ENCODE measurements at places on chromosomes 6 and 20.

DNA sequence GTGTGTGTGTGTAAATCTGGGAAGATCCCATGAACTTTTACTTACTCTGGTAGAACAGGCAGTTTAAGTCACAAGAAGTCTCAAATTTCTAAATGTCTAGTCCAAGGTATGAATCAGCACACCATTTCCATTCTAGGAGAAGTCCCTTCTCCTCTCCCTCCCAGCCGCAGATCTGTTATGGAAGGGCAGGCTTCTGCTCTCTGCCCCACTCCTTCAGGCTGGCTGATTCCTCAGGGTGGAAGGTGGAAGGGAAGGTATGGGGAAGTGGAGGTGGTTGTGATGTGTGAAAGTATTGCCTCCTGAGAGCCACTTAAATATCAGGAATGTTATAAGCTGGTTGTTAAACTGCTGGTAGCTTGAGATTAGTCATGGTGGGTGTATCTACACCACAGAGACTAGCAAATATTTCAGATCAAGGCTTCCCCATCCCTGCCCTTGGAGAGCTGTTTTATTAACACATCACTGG, 44.5 kb upstream of the LAMA4 start:
- DNase-seq: peak; percentile 90

GRCh38 chr6:18062733-18063132, 59.7 kb downstream of the NHLRC1 start:
- no peak for DNase-seq

DNA sequence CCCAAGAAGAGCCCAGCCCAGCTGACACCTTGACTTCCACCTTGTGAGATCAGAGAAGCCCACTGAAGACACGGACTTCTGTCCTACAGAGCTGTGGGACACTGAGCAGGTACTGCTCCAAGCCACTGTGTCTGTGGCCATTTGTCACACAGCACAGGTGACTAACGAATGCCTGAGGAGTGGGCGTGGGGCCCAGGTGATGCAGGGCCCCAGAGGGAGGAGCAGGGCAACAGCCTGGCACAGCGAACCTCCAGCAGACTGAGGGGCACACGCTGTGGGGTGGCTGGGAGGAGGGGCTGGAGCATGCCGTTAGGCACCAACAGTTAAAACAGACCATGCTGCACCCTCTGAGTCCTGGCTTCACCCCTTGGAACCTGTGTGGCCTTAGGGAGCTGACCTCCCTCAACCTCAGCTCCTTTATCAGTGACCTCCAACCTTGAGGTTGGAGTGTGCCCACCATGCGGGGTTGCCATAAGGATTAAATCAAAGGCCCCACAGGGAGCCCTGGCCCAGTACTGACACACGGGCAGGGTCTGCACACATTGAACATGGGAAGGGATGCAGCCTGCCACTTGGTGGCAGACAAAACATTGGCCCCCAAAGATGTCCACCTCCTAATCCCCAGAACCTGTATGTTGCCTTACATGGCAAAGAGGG, 119.9 kb upstream of the CST7 start:
- DNase-seq: no peak

- DNase-seq: no peak
These were observed 37.9 kb downstream of the KCNB1 start for GRCh38 chr20:49444553-49444990.

- DNase-seq: no peak
These were observed 21.1 kb upstream of the SERPINB1 start for GRCh38 chr6:2862712-2863181.

DNA sequence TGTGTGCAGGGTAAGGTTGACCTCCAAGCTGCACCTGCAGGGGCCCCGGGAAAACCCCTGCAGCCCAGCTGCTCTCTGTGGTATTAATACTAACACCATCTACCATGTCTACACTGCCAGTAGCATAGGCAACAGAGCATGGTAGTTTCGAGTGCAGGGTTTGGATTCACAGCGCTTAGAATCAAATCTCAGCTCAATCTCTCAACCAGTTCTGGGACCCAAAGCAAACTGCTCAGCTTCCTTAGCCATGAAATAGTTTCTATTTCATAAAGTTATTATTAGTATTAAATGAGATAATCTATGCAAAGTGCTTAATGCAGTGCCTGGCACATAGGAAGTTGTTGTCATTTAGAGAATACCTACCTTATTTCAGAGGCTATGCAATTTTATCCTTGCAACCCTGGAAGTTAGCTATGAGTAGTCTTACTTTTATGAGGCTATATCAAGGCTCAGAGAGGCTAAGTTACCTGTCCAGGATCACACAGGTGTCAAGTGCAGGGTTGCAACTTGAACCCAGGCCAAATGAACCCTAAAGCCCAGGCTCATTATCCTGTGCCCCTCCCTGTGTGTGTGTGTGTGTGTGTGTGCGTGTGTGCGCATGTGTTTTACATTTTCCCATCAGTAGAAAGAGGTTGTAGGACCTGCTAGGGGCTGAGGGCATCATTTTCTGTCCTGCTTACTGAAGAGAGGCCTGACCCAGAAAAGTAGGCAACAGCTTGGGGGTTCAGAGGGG, 27.6 kb upstream of the MRPS18A start:
- DNase-seq: no peak

DNA sequence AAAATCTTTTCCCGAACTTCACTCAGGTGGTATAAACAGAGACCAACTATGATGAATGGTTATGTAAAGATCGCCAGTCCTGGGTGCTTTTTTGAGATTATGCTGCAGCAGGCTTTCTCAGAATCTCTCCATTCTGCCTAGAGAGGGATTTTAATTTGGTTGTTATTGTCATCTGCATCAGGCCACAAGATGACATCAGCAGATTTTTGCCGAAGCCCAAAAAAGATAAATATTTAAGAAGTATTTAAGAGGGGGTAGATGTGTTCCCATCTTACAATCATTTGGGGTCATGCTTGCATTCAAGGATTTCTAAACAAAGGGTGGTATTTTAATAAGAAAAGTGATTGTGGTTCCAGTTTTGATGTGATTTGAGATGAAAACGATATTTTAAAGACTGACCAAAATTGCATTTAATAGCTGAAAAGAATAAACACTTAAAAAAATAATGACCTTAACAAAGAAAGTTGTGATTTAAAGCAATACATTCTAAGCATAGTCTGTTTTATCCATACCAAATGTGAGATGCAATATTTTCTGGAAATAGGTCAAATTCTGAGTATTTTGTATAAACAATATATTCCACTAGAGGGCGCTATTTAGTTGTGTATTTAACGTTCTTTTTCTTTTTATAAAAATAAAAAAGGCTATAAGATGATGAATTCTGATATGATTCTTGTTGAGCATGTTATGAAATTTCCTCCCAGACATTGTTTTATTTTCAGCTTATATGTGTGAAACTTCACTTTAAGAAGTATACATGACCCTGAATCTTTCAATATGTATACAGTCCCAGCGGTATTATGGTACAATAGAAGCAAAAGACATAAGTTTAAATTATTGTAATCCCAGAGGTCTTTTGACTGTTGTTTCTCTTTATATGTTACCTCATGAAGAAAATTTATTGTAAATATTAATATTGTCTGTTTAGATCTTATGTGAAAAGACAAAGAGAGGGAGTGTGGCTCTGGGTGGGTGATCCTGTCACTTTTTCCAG, 51.0 kb upstream of the ZFP64 start:
- no peak for DNase-seq

DNA sequence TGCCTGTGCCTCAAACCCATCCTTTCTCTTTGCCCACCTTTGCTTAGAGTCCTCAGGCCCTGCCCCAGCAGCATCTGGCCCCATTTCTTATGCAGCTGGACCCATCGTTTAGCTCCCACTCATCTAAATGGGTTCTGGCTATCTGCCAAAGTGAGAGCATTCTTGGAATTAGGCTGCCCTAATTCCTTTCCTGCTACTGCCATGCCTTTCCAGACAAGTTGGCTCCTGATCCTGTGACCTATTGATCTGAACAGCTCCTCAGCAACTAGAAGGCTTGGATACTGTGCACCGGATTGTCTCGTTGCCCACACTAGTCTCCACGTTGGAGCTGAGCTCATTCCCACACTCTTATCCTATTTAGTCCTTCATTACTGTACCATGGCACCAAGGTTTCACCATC, 22.9 kb downstream of the DZANK1 start:
- peak; percentile 23 for DNase-seq

DNA sequence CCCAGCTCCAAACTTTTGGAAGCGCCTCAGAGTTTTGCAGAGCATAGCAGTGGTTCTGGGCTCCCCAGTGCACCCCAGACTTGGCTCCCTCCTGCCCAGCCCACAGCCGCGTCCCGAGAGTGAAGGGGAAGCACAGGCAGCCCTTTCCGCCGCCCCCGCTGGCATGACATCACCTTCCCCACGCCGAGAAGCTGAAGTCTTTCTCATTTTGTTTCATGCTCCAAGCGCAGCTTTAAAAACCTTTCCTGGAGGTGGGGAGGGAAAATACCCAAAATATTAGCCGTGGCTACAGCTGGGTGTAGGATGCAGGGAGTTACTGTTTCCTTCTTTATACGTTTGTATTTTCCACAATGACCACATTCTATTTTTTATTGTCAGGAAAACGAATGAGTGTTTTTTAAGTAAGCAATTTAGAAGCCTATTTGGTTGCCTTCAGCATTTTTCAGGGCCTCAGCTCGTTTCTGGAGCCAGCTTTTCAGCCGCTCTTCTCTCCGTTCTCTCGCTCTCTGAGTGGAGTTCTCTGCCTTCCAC, 72.9 kb downstream of the SNX5 start:
- DNase-seq: no peak

DNA sequence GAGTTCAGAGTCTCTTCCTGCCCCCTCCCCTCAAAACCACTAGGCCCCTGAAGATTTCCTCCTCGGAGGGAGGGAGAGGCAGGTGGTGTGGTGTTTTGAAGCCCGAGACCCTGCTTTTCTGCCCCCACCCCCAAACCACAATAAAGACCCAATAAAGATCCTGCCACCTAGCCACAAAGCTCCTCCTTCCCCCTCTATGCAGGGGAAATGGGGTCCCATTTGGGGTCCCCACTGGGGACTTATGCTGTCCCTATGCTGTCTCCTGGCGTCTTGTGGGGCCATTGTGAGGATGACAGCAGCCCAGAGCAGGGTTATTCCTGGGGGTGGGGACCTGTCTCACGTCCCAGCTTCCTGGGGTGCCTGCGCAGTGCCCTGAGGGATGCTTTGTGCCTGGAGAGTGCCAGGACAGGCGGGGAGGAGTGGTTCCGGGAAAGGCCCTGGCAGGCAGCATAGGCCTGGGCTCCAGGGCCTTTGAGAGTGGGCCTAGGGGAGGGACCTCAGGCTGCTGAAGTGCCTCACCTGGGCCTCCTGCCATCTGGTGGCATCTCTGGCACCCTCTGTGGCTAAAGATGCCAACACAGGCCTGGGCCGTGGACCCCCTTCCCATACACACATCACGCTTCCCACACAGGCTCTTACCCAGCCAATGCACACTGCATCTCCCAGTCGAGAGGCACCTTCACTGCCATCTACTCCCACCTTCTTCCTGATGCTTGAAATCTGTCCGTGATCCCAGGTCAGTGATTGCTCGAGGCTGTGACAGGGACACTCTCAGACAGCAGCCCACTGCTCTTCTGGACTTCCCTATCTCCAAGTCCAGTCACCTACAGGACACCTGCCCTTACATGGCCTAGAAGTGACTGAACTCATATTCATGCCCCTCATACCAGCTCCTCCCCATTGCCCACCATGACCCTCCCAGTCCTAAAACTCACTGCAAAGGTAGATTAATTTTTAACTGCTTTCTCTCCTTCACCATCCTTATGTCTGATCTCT, 7.9 kb upstream of the ARMC12 start:
- DNase-seq: no peak

- DNase-seq: peak; percentile 23
These were observed 42.2 kb downstream of the GFOD1 start for GRCh38 chr6:13445005-13445743.

DNA sequence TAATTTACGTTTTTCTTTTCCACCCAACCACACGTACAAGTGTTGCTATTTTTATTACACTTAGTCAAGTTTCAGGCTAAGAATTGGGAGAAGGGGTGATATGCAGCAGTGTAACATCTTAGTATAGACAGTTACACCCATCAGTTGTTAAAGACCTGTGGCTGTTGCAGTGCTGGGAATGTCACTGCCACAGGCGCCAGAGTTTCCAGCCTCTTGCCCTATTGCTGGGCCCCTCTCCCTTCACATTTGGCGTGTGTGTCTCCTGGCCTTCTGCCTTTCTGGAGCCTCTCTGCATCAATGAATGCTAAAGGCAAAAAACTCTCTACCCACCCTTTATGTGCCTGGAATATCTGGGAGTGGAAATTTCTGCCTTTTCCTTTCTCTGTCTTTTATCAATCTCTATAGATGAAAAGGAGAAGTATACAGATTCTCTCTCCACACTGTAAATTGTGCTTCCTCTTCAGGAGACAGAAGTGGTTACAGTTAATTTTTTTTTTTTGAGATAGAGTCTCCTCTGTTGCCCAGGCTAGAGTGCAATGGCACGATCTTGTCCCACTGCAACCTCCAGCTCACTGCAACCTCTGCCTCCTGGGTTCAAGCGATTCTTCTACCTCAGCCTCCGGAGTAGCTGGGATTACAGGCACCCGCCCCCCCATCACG, 73.0 kb downstream of the TIAM2 start:
- DNase-seq: no peak

DNA sequence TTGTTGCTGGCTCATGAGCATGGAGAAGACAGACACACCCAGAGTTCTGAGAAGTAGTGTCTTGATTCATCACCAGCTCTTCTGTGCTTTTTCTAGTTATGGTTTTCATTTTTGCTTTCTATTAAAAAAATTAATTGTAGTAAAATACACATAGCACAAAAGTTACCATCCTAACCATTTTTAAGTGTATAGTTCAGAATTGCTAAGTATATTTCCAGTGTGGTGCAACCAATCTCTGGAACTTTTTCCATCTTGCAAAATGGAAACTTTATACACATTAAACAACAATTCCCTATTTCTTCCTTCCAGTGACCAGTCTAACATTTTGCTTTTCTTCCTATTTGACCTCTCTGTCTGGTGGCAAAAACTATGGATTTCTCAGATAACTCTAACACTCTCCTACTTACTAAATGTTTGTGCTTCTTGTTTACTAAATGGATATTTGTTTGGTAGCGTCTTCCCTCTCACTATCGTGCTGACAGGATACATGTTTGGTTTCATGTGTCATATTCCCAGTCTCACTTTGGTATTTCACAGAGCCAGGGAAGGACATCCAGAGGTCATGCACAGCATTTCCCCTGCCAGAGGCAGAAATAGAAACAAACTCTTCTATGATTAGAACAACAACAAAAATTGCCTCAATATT, 40.6 kb downstream of the TXLNB start:
- DNase-seq: no peak

- DNase-seq: no peak
These were observed 84.3 kb downstream of the FILIP1 start for GRCh38 chr6:75409286-75409685.

- DNase-seq: no peak
These were observed 119.1 kb upstream of the ADGRF1 start for GRCh38 chr6:47161176-47161687.

GRCh38 chr6:33000055-33000454, 9.3 kb downstream of the HLA-DOA start:
- DNase-seq: no peak

GRCh38 chr20:62982124-62983075, 24.4 kb downstream of the BHLHE23 start:
- DNase-seq: no peak

DNA sequence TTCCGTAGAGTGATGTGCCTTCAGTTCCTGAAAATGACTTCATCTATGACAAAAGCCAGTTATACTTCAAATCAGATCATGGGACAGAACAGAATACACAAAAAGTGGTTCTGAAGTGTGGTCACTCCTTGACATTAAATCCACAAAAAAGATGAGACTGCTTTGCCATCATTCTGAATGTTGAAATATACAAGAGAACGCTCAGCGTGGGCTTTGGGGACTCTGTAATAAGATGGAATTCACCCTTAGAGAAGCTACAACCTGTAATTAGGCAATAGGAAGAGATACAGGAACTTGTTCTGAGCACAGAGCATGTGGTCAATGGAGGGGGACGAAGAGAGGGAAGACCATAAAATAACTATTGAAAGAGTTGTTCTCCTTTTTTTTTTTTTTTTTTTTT, 184.3 kb downstream of the CARMIL1 start:
- no peak for DNase-seq

All from HS-27A (cell line).